H1 (cell line): ENCODE measurements at places on chromosomes 6 and 20. TPM values are rescaled to one million over a fixed set of nuclear protein-coding genes. Genes with fewer than 3 reads are reported as not detected.

DNA sequence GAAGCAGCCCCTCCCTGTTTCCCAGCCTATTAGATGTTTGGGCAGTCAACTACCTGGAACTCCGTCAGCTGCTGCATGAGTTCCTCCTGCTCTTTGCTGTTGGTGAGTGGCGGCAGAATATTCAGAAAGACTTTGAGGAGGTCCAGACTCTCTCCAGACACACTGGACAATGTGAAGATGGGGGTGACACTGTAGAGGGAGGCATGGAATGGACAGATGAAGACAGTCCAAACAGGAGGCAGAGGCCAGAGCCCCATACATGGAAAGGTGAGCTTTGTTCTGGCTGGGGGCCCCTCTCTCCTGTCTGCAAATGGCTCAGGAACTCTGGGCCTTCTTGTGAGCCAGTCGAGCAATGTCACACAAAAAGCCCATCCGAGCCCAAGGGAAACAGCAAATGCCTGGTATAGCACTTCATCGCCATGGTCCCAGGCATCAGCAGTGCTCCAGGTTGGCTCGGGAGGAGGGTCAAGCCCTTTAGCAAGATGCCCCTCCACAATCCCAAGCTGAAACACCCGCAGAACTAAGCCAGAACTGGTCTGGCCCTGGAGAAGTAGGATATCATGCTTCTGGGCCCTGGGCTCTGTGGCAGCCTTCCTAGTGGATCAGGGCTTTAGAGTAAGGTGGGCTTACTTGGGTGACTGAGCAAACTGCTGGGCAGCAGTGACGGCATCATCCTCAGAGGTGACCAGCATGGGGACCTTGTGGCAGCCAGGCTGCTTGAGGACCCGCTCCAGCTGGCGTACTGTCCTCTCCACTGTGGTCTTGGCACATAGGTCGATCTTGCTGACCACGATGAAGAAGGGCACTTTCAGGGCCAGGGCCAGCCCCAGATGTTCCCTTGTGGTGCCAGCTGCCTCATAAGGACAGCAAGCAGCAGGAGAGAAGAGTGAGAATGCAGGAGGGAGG lies 4.9 kb downstream of the GTPBP2 start:
- no peak for DNase-seq

GRCh38 chr6:130396722-130397121 lies 30.9 kb downstream of the TMEM200A start:
- no peak for DNase-seq

- peak; percentile 97 for DNase-seq
Measured at GRCh38 chr20:35146920-35147574, at the start of gene EDEM2. Gene EDEM2, minus strand, starts transcription at chr20:35147336. Its CDS starts 78 bp downstream, at chr20:35147258.

- no peak for DNase-seq
Measured at GRCh38 chr20:24066076-24066700, 77.6 kb upstream of the GGTLC1 start.

GRCh38 chr6:37800703-37801604 lies 18.6 kb upstream of the ZFAND3 start:
- DNase-seq = no peak

Gene KCNB1
- total RNA-seq = 0.58 and 0.59 TPM in 2 replicates

Gene COQ3
- total RNA-seq = 16.2 and 16.6 TPM in 2 replicates

Gene LGSN
- 0.19 TPM in 1 of 2 replicates, not detected in the other for total RNA-seq

GRCh38 chr6:107542192-107542668 lies 52.3 kb downstream of the SOBP start:
- DNase-seq = no peak

GRCh38 chr6:79878142-79878748 lies 69.1 kb downstream of the ELOVL4 start:
- DNase-seq = no peak

Gene AVP
- total RNA-seq = 0.77 TPM in 1 of 2 replicates, not detected in the other

DNA sequence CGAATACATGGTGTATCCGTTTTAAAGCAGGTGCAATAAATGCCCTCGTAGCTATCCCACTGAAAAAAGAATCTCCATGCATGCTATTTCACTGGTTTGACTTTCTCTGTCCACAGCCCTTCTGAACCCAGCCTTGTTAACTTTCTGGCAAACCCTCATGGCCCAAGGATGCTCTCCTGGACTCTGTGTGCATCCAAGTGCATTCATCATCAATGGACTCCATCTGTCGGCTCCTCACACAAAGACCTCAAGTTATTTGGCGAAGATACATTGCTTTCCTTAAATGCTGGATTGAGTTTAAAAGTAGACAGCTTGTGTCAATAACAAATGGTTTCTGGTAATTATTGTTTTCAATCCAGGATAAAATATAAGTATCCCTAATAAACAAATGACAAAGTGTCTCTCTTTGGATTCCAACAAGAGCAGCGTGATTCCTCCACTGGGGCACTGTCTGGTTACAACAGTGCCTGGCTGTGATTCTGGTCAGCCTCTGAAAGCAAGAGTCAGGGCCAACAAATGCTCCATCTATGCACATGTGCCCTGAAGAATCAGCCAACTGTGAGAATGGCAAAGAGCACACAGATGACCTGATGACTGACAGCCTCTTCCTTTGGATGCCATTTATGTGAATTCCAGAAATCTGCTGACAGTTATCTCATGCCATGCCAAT lies 55.7 kb downstream of the FYN start:
- no peak for DNase-seq

Gene TMEM244
- not detected in 2 replicates for total RNA-seq

Gene PCED1A
- 13.4 and 14.6 TPM in 2 replicates for total RNA-seq

Gene ATP9A
- total RNA-seq = 6.4 and 7.7 TPM in 2 replicates

- peak; percentile 34 for DNase-seq
Measured at GRCh38 chr6:161238500-161238899, 35.4 kb downstream of the AGPAT4 start.

GRCh38 chr6:137237413-137238170 lies 18.4 kb upstream of the IFNGR1 start:
- DNase-seq = no peak

DNA sequence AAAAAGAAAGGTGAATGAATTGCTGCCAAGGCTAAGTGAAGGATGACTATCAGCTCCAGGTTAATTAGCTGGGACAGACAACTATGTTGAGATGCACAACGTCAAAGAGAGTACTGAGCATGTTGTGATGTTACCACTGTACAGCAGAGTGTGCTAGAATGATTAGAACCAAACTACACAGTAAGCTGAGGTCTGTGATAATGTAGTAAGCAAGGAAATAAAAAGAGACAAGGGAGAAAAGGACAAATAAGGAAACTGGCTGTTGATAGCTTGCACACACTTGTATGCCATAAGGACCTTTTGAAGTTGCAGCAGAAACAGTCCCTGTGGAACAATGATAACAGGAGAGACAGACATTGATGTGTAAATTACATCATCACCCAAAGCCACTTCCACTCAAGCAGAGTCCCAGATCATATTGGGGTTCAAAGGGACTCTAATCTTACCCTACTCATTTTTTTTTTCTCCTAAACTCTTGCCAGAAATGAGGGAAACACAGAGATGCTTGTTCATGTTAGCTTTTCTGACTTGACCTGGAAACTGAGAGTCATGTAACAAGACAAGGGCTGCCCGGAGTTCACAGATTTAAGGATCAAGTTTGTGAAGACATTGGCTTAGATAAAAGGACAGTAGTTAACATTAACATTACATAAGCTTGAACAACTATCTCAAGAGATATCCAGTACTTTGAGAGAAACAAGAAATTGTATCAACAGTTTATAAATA lies 189.9 kb downstream of the CENPW start:
- DNase-seq = no peak

GRCh38 chr20:38357653-38358207 lies 11.4 kb downstream of the LBP start:
- DNase-seq = no peak

Gene ADGRF5
- total RNA-seq = 0.06 TPM in 1 of 2 replicates, not detected in the other
